ENCODE measurements at places on chromosomes 12 and 14.

- DNase-seq = no peak
Measured at GRCh38 chr14:52862632-52863333, 71.4 kb upstream of the GNPNAT1 start.

GRCh38 chr12:650983-651382, 12.3 kb downstream of the NINJ2 start:
- no peak for DNase-seq

- no peak for DNase-seq
Measured at GRCh38 chr14:51547260-51547659, 104.5 kb upstream of the FRMD6 start.

GRCh38 chr14:61877035-61877390, 114.8 kb downstream of the SNAPC1 start:
- no peak for DNase-seq

DNA sequence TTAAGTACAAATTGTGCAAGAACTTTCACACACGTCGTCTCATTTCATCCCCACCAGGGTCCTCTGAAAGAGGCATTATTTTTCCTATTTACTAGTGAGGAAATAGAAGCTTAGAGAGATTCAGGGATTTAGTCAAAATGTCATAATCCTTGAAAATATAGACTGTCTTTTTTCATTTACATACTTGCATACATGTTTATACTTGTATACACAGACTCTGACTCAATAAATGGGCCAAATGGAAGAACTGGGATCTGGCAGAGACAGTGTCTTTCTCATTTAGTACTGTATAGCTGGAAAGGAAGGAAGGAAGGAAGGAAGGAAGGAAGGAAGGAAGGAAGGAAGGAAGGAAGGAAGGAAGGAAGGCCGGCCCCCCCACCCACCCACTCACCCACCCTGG, 357.7 kb upstream of the SOX5 start:
- no peak for DNase-seq

DNA sequence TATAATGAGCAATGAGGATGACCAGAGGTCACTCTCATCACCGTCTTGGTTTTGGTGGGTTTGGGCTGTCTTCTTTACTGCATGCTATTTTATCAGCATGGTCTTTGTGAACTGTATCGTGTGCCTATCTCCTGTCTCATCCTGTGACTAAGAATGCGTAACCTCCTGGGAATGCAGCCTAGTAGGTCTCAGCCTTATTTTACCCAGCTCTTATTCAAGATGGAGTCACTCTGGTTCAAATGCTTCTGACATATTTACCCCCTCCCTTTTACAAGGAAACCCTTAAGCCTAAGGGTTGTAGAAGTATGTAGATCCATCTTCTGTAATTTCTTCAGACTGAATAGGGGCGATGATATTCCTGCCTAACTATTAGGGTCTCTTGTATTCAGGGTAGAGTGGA, 8.4 kb downstream of the IFI27L1 start:
- no peak for DNase-seq

DNA sequence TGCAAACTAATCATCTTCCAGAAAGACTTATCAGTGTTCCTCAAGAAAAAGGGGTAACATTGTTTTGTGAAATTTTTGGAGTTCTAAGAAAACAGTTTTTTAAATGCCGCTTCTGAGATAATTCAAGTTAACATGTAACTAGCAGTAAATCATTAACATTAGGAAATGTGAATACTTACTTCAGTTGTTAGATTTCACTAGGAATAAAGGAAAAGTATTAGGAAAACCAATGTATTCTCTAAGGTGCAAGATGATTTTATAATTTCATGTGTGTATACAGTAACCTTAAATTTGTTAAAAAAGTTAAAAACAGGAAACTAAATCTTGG, 36.8 kb downstream of the PAPOLA start:
- DNase-seq = no peak

DNA sequence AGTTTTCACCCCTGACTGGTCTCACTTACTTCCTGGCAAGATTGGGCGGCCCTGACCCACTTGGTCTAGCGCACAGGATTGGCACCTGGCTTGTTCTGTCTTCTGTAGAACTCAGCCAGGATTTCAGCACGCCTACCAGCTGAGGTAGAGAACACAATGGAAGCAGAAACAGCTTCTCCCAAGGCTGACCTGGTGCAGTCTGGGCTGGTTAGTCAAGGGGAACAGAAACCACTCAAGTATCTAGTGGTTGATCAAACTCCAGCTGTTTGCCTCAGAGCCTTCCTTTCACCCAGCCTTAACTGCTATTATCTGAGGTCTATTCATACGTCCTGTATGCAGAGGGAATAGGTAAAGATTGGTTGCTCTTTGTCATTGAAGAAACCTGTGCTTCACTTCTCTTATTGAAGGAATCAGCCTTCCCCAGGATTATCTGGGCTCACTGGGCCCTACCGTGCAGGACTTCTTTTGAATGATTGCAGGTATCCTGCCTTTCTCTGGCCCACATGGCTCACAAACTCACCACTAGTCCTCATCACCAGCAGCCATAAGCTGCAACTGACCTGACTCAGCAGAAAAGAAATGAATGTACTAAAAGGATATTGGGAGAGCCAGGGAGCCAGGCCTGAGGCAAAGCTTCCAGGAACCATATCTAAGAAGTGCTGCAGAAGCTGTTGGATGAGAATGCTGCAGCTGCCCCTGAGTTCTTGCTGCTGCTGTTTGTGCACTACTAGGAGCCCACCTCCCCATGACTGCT, 2.5 kb upstream of the PLEKHD1 start:
- DNase-seq = no peak

DNA sequence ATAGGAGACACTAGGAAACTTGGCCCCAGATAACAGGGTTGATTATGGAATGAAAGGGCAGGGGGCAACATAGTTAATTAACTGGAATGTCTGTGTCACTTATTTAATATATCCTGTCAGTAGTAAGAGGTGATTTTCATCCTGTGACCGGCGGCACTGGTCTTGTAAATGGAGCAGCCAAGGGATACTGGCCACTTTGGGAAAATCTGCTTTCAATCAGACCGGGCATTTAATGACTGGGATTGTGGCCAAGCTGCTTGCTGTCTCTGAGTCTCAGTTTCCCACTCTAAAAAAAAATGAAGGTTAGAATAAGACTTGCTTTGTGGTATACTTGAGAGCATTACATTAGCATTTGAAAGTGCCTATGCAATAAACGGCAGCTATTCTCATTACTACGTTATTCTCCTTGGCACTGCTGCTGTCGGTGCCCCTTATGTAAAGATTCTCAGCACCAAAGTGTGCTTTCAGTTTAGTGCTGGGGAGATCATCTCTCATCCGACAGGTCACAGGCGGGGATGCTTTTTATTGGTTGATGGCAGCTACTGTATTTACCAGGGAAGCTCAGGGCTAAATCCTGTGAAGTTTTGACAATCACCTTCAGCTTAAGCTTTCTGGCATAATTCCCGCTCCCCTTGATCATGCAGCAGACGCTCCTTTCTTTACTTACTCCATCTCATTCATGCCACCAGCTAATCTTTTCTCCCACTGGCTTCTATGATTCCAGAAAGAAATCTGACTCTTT, 162.1 kb downstream of the ESRRB start:
- DNase-seq = no peak

GRCh38 chr14:20750194-20750593, 4.5 kb downstream of the EDDM3A start:
- no peak for DNase-seq

GRCh38 chr12:13981990-13982389, 588 bp upstream of the GRIN2B start:
- DNase-seq = no peak

DNA sequence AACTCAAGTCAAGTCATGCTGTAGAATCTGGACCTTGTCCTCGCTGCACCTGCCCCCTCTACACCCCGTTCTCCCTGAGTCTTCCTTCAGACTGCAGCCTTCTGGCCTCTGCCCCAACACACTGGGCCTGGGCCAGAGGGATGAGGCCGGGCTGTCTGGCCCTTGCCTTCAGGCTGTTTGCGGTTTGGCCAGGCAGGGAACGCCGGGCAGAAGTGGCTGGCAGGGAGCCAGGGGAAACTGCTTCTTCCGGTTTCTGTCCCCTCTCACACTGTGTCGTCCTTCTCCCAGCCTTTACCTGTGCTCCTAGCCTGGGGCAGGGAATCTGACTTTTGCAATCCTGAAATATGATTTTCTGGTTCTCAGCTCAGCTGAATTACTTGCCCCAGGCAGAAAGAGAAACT, 13.5 kb downstream of the DGLUCY start:
- DNase-seq = no peak

GRCh38 chr12:113591480-113591974, 119.9 kb upstream of the LHX5 start:
- no peak for DNase-seq

Measured in T-cell (primary cell).